ENCODE measurements at places on chromosomes 1 and 21.

DNA sequence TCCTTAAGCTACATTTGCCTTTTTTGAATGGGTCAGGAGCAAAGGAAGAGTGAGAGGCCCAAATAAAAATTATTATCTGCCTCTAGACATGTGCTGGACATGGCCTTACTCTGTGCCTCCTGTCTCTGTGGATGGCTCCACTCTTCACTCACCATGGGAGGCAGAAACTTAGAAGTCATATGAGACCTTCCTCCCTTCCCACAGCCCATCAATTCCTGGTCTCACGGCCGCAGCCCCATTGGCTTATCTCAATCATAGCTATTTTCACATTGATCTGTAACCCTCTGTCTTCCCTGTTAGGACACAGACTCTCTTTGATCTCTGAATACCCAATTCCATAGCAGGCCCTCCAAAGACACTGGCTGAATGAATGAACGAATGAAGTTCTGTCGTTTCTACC lies 14.2 kb upstream of the ADORA1 start:
- DNase-seq, result peak; percentile 31

GRCh38 chr21:32096411-32096810 lies 182.4 kb downstream of the MIS18A start:
- DNase-seq, result no peak

- peak; percentile 86 for DNase-seq
Measured at GRCh38 chr1:150970808-150971582, 3.6 kb downstream of the CERS2 start.

GRCh38 chr1:169089776-169090175 lies 16.7 kb upstream of the ATP1B1 start:
- no peak for DNase-seq

DNA sequence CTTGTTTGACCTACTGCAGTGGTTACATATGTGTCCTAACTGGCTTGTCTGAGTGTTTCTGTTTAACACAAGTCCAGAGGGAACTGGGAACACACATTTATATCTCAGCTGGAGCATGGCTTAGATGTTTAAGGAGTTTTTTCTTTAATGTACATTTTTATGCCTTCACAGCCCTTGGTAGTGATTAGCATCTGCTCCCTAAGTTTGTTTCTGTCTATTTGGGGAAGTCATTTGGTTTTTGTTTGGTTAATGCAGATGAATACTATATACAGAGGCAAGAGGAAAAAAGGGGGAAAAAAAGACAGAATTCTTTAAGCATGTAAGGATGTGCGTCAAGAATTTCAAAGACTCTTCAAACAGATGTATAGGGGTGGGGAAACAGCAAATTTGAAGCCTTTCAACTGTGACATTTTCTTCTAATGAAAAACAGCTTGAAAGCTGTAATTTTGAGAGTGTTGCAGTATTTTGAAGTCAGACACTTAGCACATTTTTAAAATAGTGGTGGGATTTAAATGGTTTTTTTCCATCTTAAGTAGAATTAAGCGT lies 15.4 kb downstream of the MACO1 start:
- no peak for DNase-seq

DNA sequence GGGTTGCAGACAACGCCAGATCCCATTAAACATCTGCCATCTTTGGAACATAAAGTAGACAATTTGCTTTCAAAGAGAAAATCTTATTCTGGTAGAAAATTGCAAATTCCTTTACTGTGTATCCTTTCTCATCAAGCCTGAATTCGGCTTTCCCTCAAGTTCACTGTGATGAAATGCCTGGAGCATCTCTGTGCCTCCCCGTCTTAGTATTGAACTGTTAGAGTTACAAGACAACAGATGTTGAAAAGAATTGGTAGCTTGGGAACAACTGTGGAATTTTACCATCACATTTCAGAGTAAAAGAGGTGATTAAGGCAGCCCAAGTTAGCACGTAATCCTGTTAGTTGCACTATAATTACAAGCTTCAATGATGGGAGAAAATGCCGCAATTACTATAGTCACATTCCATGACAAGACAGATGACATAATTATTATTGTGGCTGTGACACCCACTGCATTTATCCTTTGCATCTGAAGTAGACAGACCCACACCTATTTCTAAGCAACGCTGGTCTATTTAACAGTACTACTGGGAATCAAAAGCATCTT lies 54.4 kb upstream of the B3GALNT2 start:
- no peak for DNase-seq

DNA sequence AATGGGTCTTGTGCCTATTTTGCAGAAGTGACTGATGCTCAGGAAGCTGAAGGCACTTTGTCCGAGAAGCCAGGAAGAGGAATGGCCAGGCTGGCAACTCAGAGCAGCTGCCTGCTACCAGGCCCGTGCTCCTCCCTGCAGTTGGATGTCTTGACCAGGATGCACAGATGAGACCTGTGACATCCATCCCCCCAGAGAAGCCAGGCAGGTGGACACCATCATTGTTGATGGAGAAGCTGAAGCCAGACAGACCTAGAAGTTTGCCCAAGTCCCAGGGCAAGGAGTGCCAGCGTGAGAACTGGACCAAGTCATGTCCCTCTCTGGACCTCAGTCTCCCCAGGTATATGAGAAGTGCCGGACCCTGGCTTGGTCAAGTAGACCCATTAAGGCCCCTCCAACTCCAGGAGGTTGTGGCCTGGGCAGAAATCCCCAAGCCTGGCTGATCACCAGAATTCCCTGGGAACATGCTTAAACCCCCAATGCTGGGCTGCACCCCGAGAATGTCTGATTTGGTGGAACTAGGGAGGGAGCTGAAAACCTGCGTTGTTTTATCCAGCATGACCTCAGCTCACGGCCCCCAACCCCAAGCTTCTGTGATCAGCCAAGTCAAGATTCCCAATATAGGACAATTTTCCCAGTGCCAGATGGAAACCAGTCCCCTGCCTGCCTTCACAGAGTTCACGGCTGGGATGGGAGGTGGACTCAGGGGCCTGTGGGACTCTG lies 82.4 kb downstream of the CAMK2N1 start:
- DNase-seq, result no peak

DNA sequence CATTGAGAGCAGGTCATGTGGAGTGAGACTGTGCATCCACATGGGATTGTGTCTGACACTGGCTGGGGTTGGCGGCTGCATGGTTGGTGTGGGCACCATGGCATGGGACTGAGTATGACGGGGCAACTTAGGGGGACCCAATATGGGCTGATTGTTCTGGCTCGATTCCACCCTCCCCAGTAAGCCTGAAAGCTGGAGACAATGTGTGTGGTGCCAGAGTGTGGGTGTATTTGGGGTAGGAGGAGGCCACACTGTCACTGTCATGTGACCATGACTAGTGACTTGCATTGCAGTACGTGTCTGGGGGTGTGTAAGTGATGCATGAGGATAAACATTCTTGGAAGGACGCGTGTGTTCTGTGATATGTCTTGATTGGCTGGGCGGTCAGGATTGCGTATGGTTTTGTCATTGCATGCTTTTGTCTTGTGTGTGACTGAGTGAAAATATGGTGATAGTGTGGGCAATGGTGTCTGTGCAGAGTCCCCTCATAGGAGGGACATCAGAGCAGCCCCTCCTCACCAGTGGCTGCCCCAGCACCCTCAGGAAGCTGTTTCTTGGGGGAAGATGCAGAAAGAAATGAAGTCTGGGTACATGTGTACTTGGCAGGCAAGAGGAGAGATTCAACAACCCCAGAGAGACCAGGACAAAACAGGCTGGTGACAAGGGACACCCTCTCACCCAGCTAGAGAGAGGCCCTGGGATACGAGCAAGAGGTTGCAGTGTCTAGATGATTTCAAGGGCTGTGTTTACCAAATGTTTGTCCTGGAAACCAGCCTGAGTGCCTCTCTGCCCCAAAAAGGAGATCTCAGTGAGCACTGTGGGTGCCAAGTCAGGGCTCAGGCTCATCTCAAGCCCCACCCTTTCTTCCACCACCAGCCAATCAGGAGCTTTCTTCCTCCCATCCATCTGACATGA lies 36.3 kb downstream of the SDC3 start:
- DNase-seq, result no peak

DNA sequence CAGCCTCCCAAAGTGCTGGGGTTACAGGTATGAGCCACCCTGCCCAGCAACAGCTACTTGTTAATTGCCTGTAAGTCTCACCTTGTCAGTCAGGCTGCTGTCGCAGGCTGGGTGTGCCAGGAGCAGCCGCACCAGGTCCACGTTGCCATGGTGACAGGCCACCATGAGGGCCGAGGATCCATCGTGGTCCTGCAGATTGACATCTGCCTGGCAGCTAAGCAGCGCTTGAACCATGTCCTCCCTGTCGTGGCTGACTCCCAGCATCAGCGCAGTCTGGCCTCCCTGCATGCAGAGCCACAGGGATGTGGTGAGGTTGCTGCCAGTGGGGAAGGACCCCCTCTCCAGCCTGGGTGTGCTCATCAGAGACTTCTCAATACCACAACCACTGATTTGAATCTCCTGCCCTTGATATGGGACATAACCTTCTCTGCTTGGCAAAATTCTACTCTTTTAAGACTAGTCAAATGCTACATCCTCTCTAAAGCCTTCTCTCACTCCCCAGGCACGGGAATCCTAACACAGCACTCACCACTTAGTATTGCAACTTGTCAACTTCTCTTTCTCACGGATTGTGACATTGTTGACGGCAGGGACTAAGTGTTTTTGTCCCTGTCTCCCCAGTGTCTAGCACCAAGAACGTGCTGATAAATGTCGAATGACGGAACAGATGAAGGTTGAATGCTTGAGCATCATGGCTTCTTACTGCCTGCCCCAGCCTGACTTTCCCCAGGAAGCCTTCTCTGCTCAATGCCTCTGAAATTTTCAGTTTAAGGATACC lies 52.9 kb downstream of the L1TD1 start:
- no peak for DNase-seq
